ENCODE measurements at places on chromosomes 12 and 14.
A peak's percentile ranks its signal among the peaks of the same experiment; 100 is the strongest.

GRCh38 chr14:85587151-85587711 is 57.3 kb downstream of the FLRT2 start:
- DNase-seq = no peak

DNA sequence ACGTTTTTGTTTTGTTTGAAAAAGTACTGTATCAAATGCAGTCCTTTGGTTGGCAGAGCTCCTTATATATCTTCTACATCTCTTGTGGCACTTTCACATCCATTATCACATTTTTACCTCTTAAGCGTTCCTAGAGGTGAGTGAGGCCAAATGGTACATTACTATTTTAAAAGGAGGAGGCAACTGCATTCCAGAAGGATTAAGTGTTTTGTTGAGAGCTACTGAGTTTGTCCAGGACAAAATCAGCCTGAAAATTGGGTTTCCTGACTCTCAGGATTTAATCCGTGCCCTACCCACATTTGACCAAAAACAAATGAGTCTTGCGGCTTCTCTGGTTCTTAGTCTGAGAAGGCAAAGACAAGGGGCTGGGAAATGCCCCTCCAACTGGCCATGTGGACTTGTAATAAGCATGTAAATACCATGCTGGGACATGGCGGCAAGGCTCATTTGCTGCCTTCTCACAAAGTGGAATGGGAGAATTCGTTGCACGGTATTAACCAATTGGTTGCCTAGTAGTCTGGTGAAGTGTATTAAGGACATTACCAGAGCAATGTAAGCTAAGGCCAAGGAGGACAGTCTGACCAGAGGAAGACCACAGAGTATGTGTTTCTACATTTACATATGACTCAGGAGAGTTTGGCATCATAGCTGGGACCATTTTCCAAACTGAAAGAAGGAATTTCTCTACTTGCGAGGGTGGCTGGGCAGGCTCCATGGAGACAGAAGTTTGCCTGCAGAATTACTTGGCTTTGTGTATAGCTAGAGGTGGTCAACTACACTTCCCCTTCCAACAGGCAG is 175.8 kb upstream of the PLXNC1 start:
- DNase-seq = no peak

DNA sequence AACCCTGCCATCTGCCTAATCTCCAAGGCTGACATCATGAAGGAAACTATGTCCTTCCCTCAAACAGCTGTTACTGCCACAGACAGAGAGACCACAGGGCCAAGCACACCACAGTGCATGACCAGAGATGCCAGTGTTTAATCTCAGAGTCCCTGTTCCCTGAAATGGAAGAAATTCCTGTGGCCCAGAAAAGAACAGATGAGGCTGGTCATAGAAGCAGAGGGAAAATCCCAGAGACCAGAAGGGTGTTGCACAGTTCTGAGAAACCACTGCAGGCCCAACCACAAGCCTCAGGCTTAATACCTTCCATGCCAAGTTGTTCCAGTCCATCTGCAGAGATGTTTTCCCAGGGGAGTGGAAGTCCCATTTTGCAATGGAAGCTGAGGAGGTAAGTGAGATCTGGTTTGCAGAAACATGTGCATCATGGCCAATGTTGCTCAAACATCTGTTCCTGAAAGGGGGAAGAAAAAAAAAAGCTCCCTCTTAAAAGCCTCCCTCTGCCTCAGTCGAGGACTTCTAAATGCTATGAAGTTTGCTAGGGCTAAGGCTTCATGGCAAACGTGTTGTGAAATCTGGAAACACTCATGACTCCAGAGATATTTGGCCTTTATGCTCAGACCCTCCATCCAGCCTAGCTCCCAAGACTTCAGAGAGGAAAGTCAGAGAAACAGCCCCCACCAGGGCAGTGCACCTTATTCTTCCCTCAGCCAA is 98.6 kb downstream of the SCARB1 start:
- DNase-seq = no peak

- peak; percentile 52 for DNase-seq
These were observed at the start of gene KLHDC1 for GRCh38 chr14:49692811-49693734. KLHDC1 (plus strand) TSS chr14:49693120; CDS start chr14:49693195, 75 bp downstream.

- DNase-seq = no peak
These were observed 62.4 kb downstream of the MAP4K5 start for GRCh38 chr14:50469982-50470381.

- DNase-seq = peak; percentile 20
These were observed 15.1 kb downstream of the PPM1H start for GRCh38 chr12:62919838-62920237.

GRCh38 chr12:12891881-12892355 is 556 bp downstream of the GPRC5A start:
- no peak for DNase-seq

DNA sequence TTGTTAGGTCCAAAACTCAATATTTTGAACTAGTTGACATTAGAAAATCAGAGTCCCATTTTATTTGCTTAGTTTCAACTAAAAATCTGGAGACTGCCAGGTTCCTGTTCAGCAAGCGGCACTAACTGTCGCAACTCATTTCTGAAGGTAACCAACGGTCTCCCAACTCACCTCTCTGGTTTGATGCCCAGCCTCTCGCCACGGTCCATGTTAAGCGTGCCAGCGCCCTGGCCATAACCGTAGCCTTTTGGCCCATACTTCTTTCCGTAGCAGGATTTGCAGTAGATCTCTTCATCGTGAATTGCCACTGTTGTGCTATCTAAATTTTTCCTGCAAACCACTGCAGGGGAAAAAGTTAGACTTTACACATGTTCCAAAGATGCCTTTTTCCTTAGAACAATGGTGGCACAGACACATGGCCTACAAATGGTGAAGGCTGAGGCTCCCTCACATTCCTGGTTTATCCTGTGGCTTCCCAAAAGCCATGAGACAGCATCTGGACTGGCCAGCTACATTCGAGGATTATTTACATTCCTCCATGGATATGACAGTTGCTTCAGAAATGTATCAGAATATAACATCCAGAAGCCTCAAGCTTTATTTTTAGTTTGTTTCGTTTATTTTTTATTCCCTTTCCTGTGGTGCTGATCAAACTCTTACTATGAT is 15.7 kb downstream of the CSRP2 start:
- no peak for DNase-seq

DNA sequence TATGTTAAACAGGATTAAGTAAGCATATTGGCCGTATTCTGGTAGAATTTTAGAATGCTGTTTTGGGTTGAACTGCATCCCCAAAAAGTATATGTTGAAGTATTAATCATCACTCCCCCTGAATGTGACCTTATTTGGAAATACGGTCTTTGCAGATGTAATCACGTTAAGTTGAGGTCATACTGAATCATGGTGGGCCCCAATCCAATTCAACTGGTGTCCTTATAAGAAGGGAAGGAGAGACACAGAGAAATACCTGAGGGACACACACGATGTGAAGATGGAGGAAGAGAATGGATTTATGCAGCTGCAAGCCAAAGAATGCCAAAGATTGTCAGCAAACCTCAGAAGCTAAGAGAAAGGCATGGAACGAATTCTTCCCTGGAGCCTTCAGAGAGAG is 268.6 kb downstream of the ITPR2 start:
- no peak for DNase-seq

- no peak for DNase-seq
These were observed 112.1 kb downstream of the TSPAN9 start for GRCh38 chr12:3189282-3189681.

DNA sequence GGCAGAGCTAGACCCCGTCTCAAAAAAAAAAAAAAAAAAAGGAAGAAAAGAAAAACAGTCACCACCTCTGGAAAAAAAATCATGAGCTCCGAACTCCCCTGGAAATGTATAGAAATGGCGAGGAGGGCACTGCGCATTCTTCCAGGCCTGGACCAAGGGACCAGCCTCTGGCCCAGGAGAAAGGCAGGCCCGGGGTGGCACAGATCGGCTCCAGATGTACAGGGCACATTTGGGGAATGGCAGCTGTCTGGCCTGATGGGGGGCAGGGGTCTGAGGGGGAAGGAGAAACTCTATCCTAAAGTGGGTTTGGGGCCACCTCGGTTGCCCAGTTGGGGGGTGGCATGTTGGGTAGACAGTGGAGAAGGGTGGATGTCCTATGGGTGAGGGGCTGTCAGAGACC is 46.0 kb upstream of the EML1 start:
- no peak for DNase-seq

DNA sequence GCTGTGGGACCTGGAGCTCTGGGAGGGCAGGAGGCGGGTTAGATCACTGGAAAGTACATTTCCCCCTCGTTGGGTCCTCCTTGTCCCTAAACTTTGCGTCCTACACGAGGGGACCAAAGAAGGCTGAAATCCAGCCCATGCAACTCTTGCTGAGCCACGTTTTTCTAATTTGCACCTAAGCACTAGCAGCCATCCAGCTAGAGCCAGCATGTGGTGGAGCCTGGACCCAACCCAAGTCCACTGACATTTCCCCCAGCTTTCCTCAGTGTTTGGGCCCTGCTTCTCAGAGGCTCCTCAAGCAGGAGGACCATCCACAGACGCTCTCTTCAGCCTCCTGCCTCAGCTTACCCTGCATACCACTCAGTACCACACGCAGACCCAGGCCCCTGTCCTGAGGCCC is 49.7 kb downstream of the TSPAN11 start:
- DNase-seq = no peak

- no peak for DNase-seq
These were observed 322.9 kb downstream of the BCL11B start for GRCh38 chr14:98949051-98949450.

- DNase-seq = no peak
These were observed 333 bp upstream of the KCNA1 start for GRCh38 chr12:4909410-4909733.

DNA sequence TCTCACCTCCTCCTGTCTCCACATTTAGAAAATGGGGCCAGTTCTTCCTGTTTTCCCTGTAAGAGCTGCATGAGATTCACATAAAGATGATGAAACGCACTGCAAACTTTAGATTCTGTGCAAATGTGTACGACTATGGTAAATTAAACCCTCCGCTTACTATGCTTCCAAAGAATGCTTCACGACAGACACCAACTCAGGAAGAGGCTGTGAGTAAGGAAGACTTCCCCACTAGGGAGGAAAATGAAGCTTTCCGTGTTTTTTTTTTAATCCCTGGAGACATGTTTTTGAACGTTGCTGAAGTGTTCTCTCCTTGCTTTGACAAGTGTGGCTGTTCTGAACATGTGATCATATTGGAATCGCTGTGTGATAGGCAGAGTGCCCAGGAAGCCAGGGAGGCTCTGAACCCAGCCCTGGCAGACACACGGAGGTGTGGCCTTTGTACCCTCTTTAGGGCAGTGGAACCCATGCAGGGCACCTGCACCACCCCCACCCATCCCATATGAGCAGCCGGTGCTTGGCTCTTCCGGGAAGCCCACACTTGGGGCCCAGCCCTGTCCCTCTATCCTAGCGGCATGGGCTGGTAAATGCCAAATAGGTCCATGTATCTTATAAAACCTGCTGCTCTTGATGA is 7.5 kb upstream of the SYNE3 start:
- DNase-seq = no peak

DNA sequence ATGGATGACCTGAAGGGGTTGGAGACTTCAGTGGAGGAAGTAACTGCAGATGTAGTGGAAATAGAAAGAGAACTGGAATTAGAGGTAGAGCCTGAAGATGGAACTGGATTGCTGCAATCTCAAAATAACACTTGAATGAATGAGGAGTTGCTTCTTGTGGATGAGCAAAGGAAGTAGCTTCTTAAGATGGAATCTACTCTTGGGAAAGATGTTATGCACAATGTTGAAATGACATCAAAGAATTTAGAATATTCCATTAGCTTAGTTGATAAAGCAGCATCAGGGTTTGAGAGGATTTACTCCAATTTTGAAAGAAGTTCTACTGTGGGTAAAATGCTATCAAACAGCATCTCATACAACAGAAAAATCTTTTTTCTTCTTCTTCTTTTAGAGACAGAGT is 186.4 kb upstream of the PRKD1 start:
- no peak for DNase-seq

DNA sequence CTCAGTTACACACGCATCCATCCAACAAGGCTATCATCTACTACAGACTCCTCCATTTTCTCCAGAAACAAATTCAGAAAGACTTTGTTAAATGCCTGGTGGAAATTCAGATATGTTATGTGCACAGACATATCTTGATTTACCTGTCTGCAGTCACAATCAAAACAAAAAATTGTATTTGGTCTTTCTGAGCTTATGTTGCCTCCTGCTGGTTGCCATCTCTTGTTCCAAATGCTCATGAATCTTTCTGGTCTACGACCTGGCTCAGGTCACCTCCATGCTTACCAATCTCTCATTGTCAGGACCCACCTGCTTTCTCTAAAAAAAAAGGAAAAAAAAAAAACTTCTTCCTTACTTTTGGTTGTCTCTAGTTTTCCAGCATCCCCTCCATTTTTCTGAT is 169.2 kb upstream of the PLXNC1 start:
- DNase-seq = peak; percentile 46

DNA sequence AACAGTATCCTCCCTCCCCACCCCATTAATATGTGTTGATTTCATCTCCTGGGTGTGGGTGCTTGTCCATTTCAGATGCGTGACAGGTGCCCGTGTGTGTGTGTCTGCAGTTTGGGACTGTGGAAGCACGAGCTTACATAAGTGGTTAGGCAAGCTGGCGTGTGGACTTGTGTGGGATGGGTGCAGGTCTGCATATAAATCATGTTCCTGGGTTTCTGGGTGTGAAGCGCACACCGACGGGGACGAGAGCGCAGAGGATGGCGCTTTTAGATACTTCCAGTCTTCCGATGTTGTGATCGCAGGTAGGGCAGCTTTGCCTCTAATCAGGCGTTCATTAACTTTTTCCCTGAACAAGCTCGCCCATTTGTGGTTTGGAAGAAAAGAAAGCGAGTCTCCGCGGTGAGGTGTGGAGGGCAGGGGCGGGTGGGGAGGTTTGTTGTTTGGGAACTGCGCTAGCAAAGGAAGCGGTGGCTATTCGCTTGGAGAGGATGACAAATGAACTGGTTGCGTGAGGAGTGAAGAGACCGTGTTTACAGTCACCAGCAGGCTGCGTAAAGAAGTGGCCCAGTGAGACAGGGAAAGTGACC is 865 bp downstream of the RGS6 start:
- DNase-seq = no peak

- DNase-seq = no peak
These were observed 285.5 kb downstream of the KCNH5 start for GRCh38 chr14:62759796-62760195.

GRCh38 chr12:106987846-106988245 is 900 bp upstream of the MTERF2 start:
- DNase-seq = no peak

GRCh38 chr12:48489012-48489411 is 6.7 kb downstream of the C12orf54 start:
- DNase-seq = no peak

DNA sequence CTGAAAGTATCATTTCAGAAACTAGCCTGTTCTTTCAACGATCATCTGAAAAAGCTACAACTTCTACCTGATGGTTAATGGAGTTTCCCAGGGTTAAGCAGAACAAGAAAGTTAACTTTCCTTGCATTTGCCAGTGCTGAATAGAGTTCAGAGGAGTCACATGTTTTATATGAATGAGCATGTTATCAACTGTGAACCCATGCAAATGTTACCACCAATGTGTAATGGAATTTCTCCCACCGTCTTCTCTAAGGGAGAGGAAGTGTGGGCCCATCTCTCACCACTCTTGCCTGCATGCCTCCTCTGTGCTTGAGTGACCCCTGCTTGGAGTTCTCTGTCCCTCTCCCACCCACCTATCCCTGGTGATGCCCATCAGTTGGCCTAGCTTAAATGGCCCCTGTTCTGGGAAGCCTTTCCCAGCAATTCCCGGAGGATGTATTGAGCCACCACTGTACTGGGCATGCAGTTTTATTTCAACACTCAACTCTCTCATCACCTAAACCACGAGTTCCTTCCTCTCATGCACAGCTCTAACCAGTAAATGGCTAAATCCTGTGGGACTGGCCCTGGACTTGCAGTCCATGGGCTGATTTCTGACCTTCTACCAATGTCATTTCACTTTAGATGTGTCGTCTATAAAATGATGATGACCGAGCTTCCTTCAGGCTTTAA is 159.8 kb downstream of the RPAP3 start:
- DNase-seq = no peak

- DNase-seq = no peak
These were observed 7.8 kb downstream of the HCFC2 start for GRCh38 chr12:104072099-104072498.

Measured in NAMALWA (cell line).